ENCODE measurements at places on chromosomes 3 and 15. TPM values are rescaled to one million over a fixed set of nuclear protein-coding genes. Genes with fewer than 3 reads are reported as not detected.

- no peaks in the 10 kb centered on the region for H3K27me3 ChIP-seq
- no peaks in the 10 kb centered on the region for H3K36me3 ChIP-seq
- no peak overlapping the region for H3K27ac ChIP-seq
- H3K4me1 ChIP-seq = no peaks in the 10 kb centered on the region
- no peak overlapping the region for H3K4me3 ChIP-seq
Measured at GRCh38 chr3:188520466-188520865, 366.5 kb downstream of the LPP start.

DNA sequence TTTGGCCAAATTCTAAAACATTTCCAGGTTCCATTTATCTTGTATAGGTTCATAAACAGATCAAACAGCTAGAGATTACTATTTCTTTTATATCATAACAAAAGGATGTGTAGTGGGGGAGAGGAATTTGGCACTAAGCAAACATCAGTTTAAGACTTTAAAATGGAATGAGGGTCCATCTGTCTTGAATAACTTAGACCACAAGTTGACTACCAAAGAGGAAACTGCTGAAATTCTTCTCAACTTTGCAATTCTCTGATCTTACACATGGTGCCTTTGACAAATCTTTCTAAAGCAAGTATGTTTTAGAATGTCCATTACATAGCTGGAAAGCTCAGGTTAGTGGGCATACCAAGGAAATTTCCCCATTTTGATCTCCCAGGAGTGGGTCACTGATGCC is 140.5 kb upstream of the ADAMTS9 start:
- no peaks in the 10 kb centered on the region for H3K27me3 ChIP-seq
- no peak overlapping the region for H3K27ac ChIP-seq
- DNase-seq = no peak
- no peak overlapping the region for H3K4me3 ChIP-seq

GRCh38 chr15:35102186-35102585 is 17.1 kb upstream of the NANOGP8 start:
- no peaks in the 10 kb centered on the region for H3K4me1 ChIP-seq
- DNase-seq = no peak
- H3K27me3 ChIP-seq = no peaks in the 10 kb centered on the region
- no peak overlapping the region for H3K4me3 ChIP-seq

DNA sequence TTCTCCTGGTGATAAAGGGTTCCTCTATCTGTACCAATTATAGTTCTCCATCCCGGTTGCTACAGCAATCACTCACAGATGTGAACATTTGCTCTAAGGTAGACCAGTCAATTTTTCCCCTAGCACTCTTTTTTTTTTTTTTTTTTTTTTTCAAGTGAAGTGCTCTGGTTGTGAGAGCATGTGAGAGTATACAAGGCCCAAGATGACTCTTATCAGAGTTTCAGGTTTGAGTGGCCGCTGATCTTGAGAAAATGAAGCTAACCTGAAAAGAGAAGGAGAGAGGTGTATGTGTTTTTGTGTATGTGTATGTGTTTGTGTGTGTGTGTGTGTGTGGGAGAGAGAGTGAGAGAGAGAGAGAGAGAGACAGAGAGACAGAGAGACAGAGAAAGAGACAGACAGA is 44.4 kb upstream of the OTOL1 start:
- no peak overlapping the region for H3K4me3 ChIP-seq
- no peaks in the 10 kb centered on the region for H3K36me3 ChIP-seq
- H3K4me1 ChIP-seq = no peaks in the 10 kb centered on the region
- no peak for DNase-seq
- H3K27ac ChIP-seq = no peak overlapping the region

The TRIM42 gene
- total RNA-seq = not detected

The GOLGA6D gene
- total RNA-seq = not detected

The CA12 gene
- 19.8 TPM for total RNA-seq

The EFCC1 gene
- not detected for total RNA-seq
